ENCODE measurements at places on chromosomes 6 and 20.

DNA sequence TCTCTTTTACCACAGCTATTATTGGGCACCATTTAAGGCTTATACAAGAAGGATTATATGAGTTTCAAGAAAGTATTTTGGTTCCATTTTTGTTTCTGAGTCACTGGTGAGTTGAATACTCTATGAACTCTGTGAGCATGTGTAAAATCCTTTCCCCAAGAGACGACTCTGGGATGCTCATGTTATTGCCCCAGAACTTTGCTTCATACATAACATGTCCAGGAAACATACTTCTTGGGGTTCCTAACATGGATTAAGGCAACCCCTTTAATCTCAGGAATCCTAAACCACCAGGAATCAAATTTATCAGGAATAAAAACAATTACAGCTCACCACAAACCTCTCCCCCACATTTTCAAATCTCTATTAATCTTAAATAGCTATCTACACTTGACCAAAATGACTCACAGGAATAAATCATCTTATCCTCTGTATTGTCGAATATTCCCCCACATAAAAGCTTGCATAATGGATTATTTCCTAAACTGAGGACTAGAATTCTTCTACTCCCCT is 117.5 kb upstream of the COL21A1 start:
- DNase-seq: no peak

- peak; percentile 17 for DNase-seq
These were observed 77.3 kb upstream of the KIF25 start for GRCh38 chr6:167920165-167920564.

- DNase-seq: no peak
These were observed 84.0 kb upstream of the TULP1 start for GRCh38 chr6:35596448-35597442.

DNA sequence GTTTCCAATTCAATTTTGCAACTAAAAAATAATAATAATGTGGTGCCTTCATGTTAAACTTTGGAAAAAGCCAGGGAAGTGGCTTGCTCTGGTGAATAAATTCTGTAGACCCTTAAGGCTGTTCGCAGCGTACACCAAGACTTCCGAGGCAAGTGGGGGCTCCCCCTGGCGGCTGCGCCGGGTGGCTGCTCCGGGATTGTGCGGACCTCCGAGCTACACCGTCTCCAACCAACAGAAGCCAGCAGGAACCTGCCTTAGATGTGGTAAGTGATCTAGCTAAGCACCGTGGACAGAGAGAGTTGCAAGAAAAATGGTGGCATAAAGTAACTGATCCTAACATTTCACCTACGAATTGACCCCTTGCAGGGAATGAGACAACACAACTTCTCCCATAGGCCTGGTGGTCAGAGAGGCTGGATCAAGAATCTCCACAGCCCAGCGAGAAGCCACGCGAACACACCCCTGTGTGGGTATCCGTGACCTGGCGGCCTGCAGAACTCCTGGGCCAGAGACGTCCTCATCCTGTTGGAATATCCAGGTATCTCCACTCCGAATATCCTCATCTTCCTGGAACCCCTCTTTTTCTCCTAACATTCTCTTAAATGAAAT is 69.6 kb downstream of the TBXT start:
- peak; percentile 8 for DNase-seq

DNA sequence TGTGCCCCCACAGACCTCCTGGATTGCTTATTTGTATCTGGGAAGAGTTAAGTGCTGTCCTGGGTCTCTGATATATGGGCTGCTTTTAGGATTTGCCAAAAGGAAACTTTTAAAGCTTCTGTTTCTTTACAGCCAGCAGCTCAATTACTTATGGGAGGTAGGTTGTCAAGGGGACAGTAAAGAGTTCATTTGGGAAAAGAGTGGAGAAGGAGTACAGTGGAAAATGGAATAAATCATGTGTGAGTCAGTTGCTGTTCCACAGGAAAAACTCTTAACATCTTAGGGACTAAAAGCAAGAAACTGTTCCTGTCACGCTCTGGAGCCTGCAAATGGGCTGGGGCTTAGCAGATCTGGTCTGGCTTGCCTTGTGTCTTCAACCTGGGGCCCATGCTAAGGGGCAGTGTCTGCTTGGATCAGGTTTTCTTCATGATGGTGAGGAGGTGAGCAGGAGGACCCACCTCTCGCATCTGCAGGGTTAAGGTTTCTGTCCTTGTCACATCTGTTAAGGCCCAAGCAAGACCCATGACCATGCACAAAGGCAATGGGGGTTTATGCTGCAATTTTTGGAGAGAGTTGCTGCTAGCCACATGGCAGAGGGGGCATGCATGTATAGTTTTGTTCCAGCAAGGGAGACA is 8.7 kb upstream of the CST1 start:
- DNase-seq: no peak

GRCh38 chr6:90790058-90790457 is 203.2 kb upstream of the MAP3K7 start:
- no peak for DNase-seq

GRCh38 chr20:63230800-63231268 is 4.9 kb upstream of the BIRC7 start:
- peak; percentile 56 for DNase-seq

GRCh38 chr20:50627747-50628146 is 63.6 kb downstream of the RIPOR3 start:
- no peak for DNase-seq

- DNase-seq: no peak
These were observed 93.8 kb upstream of the RPS6KA2 start for GRCh38 chr6:166720856-166721255.

- no peak for DNase-seq
These were observed 169.0 kb upstream of the GJE1 start for GRCh38 chr6:141963543-141964295.

DNA sequence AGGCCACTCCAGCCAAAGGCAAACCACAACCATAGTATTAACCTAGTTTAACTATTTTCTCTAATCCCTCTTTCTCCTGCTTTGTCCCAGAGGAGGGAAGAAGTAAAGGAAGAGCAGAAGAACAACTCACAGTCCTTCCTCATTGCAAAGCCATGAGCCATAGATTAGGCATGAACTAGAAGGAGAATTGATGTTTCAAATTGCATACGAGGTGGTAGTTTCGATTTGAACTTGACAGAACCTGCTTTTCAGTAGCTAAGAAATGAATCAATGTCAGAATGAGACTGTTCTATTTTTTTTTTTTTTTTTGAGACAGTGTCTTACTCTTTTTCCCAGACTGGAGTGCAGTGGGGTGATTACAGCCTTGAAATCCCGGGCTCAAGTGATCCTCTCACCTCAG is 48.3 kb downstream of the PROKR2 start:
- no peak for DNase-seq

DNA sequence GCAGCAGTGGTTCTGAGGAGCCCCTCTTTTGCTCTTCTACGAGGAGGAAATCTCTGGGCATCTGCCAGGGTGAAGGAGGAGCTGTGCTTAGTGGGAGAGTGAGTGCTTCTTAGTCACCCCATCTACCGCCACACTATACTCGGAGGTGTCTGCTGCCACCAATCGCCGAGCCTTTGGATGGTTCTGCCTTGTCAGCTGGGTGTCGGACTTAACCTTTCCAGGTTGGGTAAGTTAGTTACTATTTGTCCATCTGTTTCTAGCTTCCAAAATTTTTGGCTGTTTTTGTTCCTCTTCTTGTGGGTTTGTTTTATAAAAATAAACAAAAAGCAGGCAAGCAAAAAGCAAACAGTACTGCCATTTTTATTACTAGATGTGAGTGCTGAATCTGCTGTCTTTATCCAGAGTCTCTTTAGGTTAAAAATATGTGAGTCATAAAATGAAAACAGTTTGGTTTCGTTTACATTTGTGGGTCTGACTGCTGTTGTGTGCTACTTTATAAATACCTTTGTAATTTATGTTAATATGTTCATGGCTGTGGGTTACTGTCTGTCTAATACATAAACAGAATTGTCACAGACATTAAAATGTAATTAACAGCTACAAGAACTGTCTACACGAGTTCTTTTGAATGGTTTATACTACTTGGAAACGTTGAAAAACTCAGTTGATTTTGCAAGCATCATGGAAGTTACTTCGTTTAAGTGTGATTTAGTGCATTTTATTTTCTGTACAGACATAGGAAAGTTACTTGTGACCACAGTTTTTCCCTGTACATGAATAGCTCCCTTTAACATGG is 89.2 kb downstream of the ARID1B start:
- peak; percentile 65 for DNase-seq

DNA sequence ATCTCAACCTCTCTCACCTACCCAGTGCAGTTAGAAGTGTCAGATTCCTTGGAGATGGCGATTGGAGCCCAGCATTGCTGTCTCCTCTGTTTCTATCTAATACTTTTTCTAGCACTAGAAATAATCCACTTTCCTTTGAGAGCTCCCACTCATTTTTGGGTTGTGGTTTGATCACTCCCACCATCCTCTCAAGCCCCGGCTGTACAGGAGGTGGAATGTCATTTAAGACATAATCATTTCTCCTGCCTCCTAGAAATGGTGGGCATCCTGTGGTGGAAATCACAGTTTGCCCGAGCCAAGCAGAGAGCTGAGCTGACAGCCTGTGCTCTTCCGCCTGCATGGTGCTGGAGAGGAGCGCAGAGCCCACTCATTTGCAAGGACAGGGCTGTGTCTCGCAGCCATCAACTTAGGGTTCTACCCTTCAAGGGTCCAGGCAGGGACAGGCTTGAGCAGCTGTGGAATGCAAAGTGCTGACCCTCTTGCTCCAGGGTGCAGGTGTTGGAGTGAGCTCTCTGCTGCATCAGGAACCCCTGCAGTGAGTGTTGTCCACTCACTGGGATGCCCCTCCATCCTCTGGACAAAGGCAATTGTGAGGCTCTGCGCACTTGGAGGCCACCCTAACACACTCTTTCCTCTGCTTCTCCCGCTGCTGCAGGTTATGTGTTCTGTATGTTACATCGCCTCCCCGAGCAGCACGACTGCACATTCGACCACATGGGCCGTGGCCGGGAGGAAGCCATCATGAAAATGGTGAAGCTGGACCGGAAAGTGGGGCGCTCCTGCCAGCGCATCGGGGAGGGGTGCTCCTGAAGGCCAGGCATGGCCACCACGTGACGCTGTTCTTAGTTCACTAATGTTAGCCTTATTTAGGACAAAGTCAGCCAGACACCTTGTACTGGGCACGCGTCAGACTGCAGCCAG is 332.3 kb downstream of the ZFAND3 start:
- no peak for DNase-seq

DNA sequence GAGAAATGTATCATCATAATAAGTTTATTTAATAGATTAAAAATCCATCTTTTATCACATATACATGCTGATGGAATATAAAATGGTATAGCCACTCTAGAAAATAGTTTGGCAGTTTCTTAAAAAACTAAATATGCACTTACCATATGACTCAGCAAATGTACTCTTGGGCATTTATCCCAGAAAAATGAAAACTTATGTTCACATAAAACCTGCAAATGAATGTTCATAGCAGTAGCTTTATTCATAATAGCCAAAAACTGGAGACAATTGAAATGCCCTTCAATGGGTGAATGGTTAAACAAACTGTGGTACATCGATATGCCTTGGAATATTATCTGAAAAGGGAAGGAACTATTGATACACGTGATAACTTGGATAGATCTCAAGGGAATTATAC is 6.4 kb upstream of the NCOA7 start:
- no peak for DNase-seq

GRCh38 chr6:150332939-150333584 is 35.8 kb upstream of the IYD start:
- no peak for DNase-seq

DNA sequence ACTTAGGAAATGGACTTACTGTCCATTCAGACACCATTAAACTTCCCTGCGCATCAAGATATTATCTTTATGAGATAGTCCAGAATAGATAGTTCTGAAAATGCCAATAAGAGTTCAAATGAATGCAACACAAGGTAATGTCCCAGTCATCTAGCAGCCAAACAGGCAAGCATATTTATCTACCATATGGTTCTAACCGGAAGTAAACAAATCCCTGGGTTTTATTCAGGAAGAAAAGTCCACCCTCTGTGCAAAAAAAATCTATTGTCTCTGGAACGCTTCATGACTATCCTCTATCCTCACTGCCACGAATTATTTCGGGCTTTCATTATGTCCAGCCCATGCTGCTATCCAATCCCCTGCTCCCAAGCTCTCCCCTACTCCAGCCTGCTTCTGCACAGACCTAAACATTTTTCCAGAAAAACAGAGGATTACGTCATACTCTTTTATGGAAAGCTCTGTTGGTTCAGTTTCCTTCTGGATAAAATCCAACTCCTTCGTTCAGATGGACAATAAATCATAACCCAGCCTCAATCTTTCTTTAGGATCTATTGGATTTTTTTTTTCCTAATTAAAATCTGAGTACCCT is 11.4 kb downstream of the PPIL6 start:
- DNase-seq: no peak

DNA sequence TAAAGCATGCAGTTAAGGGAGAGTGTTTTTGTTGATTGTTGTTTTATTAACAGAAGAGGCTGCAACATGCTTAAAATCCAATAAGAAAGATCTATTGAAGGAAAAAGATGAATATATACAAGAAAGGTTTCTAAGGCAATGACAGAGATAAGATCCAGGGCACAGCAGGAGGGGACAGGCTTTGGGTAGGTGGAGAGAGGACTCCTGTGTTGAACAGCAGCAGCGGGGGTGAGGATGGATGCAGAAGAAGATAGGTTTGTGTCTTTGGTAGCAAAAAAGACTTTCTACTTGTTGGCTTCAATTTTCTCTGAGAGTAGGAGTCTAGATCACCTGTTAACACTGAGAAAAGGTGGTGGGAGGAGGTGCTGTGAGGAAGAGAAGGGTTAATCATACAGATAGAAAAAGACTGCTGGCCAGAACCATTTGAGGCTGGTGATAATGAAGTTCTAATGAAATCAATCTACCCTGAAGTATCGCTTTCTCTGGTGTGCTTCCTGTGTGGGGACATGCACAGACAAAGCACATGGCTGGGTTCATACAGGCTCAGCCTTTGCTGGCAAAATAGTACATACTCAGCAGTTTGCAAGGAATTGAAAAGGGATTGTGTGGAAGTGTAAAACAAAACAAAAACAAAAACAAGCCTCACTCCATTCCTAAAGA is 17.2 kb upstream of the DST start:
- DNase-seq: no peak

GRCh38 chr20:36485286-36485685 is 56.0 kb upstream of the MYL9 start:
- no peak for DNase-seq

DNA sequence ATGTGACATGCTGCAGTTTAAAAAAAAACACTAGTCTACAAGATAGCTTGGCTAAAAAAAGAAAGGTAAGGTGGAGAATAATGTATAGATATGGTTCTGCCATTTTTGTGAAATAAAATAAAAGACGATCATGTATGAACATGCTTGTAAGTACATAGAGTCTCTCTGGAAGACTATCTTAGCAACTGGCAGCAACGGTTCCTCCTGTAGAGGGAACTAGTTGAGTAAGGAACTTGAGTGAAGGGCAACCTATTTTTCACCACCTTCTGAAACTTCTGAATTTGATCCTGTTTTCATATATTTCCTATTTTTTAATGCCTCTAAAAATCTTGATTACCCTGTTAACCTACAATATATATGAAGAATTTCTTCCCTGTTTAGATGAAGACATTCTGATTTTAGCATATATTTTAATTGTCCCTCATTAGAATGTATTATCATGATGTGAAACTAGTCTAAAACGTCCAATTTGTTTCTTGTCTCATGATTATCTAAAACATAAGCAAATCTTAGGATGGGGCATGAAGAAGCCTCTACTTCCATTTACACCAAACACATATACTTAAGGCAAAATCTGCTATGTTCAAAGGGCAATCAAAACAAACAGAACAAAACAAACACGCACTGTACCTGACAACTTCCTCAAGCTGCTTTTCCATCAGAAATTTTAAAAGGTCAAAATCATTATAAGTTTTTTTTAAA is 202.5 kb downstream of the ISM1 start:
- no peak for DNase-seq

- DNase-seq: no peak
These were observed 24.2 kb upstream of the LAMP5 start for GRCh38 chr20:9490161-9490560.

All from pons (tissue), 1 donor.